ENCODE measurements at places on chromosomes 4 and X.

DNA sequence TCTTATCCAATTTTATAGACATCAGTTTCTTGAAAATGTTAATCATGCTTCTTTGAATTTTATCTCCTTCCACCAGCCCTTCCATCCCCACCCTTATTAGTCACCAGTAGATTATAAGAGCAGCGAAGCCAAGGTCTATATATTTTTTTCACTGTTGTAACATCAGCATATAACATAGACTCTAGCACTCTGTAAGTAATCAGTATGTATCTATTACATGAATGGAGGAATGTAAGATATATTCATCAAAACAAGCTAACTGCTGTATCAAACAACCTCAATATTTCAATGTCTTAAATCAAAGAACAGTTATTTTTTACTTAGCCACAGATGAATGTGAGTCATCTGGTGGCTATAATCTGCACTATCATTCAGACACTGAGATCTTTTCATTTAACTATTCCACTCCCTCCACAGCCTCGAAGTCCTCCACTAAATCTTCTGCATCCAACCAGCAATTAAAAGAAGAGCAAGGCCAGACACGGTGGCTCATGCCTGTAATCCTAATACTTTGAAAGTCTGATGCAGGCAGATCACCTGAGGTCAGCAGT lies 178.9 kb downstream of the CENPC start:
- DNase-seq = no peak

DNA sequence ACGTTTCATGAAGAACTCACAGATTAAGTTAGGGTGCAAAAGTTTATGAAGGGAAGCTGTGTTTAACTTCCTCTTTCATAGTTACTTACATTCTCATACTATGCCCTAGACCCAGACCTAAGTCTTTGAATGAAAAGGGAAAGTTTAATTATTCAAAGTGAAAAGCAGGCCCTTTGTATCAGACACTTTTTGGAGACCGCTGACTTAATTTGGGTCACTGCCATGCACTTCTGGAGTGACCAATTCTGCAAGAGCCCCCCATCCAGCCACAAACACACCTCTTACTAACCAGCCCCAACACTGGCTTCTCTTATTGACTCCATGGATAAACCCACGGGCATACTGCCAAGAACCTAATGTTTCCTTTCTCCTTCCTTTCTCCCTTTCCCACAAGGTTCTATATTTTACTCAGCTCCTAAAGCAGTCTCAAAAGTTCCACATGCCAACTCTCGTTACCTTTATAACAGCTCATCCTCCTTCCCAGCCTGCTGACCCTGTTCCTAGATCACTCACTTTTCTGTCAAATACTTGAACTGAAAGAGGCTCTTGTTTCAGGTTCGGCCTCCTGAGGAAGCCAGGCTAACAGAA lies 34.5 kb downstream of the ABCE1 start:
- no peak for DNase-seq

DNA sequence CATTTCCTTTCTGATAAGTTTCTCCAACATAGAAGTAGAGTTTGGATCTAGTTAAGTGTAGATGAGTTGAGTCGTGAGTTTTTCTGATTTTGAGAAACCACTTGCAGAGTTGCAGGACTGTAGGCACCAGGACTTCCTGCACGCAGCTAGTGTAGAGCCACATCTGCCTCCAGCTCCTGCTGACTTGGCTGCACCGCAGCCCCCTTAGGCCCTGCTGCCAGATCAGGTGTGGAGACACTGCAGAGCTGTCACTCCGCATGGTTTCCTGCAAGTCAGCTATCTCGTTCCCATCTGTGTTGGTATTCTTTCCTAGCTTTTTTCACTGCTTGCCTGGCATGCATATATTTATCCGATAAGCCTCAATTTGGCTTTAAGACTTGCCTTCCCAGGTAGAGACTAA lies 48.9 kb downstream of the PCDH7 start:
- no peak for DNase-seq

DNA sequence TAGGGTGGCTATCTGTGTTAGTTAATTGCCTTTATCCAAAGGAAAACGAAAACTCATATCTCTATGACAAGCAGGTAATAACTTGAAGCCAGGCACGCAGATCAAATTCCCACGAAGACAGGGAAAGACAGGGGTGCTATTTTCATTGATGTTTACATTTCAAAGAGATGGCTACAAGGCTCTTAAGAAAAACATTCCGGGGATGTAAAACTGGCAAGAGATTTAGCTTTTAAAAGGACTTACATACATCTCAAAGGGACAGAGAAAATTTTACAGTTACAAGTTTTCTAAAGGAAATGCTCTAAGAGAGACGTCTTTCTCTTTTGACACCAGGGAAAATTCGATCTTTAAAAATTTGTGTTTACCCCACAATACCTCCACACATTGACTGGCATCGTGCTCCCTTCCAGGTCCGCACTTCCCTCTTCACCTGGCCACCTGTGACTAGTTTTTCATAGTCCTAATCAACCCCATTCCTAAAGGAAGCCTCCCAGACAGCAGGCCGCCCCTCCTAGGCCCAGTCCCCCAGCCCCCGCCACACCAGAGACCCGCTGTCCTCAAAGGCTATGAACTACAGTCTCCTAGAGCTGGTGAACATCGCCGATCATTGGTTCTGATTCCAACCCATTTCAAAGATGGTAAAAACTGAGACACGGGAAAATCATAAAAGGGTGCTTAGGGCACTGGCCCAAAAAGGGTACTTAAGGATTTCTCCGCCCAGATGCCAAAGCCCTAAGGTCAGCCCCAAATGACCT lies 649 bp upstream of the ARAF start:
- no peak for DNase-seq

DNA sequence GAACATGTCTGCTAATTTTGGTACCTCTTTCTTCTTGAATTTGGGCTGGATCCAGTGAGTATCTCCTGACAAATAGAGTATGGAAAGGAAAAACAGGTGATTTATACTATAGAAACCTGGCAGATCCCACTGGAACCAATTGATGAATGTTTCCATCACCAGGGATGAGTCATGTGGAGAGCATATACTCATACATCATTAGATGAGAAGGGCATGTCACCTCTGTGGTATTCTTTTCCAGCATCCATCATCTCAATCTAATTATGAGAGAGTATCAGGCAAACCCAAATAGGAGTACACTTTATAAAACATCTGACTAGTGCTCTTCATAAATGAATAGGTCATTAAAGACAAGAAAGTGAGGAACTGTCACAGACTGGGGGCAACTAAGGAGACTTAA lies 90.7 kb downstream of the CLDN22 start:
- DNase-seq = no peak

DNA sequence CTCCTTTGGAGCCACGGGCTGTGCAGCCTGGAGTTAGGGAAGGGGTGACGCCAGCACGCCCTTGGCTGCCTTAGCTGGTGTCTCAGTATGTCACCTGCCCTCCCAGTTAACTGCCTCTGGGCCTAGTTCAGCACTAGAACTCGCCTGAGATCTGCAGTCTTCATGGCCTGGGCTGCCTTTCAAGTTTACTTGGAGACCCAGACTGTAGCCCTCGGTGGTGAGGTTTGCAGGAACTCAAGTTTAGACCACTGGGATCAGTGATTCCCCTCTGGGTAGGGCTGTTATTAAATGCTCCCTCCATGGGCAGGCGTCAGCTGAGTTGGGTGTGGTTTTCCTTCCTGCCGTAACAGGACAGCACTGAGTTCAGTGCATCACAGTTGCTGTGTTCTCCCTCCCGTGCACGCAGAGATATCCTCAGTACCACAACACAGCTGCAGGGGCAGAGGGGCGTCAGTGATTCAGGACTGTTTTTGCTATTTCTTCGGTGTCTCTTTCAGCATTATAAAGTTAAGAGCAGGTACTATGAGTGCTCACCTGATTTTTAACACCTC lies 30.5 kb downstream of the PLAC8 start:
- DNase-seq = no peak

- no peak for DNase-seq
Observed at GRCh38 chr4:39770969-39771724, 73.2 kb downstream of the UBE2K start.

DNA sequence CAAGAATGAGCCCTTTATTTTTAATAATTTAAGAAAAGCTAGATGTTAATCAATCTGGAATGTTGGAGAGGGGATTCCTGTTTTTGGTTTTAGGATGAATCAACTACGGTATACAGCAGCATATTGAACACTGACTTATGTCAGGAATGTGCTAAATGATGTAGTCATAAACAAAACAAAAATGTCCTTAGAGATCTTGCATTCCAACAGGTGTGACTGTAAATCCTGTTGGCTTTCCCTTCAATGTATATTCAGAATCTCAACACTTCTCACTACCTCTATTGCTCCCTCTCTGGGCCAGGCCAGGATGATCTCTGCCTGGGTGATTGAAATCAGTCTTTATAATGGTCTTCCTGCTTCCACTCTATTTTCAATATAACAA lies 37.8 kb upstream of the BDH2 start:
- DNase-seq = no peak

- DNase-seq = peak; percentile 28
Observed at GRCh38 chrX:73849073-73849472, 286.1 kb downstream of the CHIC1 start.

- DNase-seq = no peak
Observed at GRCh38 chr4:100356172-100356571, 161.7 kb downstream of the EMCN start.

DNA sequence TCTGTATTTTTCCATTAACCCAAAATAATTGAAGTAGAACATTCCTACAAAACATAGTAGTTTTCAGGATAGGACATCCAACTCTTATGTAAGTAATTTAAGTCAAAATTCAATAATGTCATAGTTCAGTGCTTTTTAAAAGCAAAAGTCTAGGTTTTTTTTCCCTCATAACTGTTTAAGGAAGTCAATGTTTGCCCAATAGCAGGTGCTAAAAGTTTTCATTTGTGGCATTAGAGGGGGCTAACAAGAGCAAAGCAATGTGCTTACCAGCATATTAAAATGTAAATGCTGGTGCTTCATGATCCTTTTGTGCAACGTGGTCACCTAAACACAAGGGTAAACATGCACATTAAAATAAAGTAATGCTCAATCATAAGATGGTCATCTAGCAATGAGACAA lies 155.2 kb upstream of the PPP1R2C start:
- no peak for DNase-seq

- DNase-seq = no peak
Observed at GRCh38 chr4:128538111-128538882, 250.7 kb upstream of the PGRMC2 start.

DNA sequence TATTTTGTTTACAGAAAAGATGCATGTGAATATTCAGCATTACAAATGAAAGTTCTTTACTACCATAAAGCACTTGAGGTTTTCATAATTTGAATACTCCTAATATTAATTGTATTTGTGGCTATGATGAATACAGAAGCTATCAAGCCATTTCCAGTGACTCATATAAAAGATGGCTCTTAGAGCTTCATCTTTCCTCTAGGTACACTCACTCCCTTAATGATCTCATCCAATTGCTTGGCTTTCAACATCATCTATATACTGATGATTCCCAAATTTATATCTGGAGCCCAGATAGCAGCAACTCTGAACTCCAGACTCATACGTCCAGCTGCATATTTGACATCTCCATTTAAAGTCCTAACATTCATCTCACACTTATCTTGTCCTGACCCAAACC lies 183.4 kb upstream of the FAM241A start:
- no peak for DNase-seq
